ENCODE measurements at places on chromosomes 1 and 21.

DNA sequence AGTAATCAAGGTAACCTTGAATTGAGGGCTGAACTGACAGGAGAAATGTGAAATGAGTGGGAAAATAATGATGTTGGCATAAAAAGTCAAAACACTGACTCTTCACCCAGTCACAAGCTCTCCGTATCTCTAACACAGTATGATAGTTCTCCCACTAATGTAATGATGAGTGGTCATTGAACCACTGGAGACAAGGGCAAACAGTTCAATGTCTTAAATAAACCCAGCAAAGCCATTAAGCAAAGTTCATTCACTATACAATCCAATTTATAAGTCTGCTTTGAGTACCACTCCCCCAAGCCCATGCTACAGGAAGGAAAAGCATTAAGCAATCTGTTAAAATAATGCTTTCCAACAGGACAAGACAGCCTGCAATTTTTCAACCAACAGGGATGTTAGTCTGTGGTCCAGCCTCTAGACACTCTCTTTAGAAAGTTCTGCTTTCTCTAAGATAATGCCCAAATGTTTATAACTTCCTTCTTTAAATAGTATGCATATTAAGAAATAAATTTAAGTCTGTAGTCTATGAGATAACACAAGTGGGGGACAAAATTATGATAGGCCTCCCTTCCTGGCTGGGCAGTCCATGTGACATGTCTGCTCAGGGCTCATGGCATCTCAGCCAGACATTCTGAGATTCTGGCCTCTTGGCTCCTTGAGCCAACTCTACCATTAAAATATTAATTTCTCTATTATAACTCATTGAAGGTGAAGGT, 25.5 kb upstream of the DDAH1 start:
- DNase-seq: no peak

- no peak for DNase-seq
Observed at GRCh38 chr1:15618655-15619525, 1.6 kb downstream of the DDI2 start.

DNA sequence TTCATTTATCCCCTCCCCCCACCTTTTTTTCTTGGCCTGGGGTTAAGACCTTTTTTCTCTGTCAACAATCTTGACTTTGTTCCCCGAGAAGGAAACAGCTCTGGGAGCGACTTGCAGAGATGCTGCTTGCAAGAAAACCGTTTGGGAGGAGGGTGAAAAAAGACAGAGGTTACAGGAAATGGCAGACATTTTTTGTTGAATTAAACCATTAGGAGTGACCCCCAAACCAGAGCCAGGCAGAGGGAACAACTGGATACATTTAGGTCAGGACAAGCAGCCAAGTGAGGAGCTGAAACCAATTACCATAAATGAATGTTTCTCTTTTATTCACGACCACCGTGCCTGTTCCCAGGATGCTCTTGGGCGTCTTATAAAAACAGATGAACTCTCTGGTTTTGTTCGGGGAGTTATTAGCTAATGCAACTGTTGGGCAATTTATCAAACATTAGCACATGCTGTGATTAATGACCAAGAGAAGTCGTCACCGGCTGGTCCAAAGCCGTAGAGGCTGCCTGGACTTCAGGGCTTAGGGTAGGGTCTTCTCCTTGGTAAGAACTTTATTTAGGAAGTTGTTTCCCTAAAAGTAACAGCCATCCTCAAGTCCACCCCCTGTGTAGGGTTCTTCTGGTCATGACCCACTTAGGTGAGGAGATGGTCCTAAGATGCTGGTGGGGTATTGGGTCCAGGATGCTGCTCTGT, 141.0 kb downstream of the FOXD2 start:
- no peak for DNase-seq

- DNase-seq: no peak
Observed at GRCh38 chr21:45943630-45944540, 37.7 kb upstream of the COL6A1 start.

GRCh38 chr1:90400131-90400530, 317.0 kb downstream of the BARHL2 start:
- DNase-seq: no peak

GRCh38 chr1:38581396-38581795, 278.2 kb downstream of the RRAGC start:
- no peak for DNase-seq

DNA sequence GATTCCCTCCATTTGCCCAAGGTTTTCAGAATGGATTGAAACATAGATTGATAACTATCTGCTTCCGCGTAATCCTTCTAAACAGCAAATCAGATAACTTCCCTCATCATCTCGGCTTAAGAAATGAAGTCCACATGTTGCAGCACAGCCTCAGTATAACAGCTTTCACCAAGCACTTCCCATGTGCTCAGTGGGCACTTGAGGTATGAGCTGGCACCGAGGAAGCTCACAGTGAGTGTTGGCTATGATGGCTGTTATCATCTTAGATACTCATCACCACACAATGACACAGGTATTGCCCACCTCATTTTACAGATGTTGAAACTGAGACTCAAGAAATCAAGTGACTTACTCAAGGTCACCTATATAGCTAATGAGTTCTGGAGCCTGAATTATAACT, 43.2 kb downstream of the RCSD1 start:
- DNase-seq: no peak

DNA sequence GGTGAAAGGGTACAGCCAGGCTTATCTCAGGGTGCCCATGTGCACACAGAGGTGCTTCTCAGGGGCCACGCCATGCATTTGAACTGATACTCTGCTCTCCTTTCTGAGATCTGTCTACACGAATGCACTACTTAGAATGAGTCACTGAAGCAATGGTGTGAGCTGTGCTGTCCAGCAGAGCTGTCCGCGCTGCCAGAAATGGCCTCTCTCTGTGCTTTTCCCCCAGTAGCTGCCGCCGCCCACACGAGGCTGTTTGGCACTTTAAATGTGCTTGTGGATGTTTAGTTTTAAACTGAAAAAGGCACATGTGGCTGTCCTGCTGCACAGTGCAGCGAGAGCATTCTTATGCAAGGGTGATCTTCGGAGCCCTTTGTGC, 87.1 kb upstream of the COL6A1 start:
- no peak for DNase-seq

DNA sequence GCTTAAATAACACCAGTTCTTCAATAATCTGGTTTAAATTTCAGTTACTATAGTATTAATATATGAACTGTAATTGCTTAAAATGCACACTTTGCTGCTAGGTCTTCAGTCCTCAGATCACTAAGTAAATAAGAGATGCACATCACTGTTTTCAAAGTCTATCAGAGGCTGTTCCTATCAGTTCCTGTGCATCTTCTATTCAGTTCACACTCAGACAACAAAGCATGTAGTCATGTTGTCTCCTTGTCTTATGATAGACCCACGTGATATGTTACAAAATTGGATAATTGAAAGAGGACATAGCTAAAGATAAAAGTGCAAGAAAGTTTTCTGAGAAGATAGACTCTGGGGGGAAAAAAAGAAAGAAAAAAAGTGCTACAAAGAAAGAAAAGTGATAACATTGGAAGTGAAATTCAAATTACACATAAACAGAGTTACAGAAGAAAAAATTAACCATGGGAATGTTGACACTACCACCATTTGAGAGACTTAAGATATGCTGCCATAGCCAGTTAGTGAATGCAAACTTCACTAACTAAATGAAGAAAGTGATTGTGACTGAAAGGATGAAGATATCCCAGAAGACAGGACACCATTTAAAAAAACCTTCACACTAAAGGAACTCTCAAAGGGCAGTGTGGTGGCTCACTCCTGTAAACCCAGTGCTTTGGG, 33.9 kb upstream of the TSNAX start:
- no peak for DNase-seq

DNA sequence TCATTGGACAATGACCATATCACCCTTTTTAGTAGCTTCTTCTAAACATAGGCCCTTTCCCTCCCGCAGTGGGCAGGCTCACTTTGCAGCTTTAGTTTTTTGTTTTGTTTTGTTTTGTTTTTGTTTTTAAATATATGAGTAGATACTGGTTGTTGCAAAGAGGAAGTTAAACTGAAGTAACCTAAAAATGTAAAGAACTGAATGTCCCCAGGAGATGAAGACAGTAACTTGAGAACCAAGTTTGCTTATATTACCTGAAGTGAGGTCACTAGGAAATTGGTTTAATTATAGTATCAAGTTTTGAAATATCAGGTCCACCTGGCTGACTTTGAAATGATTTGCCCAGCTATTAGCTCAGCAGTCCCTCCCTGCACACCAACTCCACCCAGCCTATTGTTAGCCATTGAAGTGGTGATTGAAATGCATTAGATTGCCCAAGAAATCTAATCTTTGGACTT, 18.2 kb downstream of the SMAP2 start:
- no peak for DNase-seq

DNA sequence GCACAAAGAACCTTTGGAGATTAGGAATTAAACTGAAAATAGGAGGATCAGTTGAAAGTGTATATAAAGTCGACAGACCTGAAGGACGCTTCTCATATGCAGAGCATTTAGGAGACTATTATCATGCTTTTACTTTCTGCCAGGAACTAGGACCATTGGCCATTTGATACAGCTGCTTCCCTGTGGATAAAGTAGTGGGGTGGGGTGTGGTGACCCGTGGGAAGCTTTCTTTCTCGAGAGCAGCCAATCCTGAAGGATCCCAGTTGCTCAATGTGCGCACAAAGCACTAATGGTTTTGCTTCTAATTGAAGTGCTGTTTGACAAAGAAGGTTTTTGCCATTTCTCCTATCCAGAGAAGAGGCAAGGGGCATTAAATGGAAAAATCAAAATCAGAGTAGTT, 14.9 kb upstream of the CD55 start:
- DNase-seq: no peak

DNA sequence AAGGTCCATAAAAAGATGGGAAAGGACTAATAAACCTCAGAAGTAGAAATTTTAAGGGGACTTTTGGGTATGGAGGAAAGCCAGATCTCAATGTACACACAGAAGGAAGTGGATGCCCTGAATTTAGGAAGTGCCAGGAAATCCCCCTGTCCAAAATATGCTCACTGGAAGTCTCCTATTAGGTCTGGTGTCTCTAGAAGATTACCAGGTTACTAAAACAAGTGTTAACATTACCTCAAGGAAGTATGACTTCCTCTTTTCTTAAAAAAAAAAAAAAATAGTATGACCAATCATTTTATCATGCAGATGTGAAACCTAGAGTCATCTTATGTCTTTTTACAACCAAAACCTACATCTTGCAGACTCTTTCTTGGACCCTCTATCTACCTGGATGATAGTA, 30.7 kb downstream of the CD58 start:
- DNase-seq: no peak

GRCh38 chr1:94970783-94971182, 43.9 kb upstream of the CNN3 start:
- no peak for DNase-seq

GRCh38 chr1:28580722-28581530, 11.1 kb upstream of the RAB42 start:
- DNase-seq: peak; percentile 21

DNA sequence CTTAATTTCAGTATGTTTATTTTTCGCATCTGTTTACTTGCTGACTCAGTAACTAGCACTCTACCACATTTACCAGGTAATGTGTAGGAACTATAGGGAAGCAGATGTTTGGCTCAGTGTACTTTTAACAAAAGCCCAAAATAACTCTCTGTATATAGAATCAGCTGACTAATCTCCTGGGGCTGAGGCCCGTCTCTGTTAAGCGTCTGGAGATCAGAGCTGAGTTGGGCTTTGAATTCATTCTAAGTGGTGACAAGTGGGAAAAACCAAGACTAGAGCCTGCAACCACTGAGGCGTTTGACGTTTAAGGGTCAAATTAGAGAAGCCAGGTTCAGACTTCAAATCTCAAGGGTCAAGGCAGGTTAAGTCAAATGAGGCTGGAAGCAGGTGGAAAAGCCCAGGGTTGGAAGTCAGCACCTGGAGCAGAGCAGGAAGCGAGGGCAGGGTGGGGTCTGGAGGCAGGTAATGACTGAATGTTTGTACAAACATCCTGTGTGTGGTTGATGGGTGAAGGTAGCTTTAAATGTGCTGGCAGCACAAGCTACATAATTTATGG, 56.8 kb upstream of the LYST start:
- no peak for DNase-seq

GRCh38 chr1:235486321-235486720, 17.9 kb downstream of the B3GALNT2 start:
- DNase-seq: no peak

GRCh38 chr1:212610575-212610967, 2.0 kb downstream of the ATF3 start:
- no peak for DNase-seq

DNA sequence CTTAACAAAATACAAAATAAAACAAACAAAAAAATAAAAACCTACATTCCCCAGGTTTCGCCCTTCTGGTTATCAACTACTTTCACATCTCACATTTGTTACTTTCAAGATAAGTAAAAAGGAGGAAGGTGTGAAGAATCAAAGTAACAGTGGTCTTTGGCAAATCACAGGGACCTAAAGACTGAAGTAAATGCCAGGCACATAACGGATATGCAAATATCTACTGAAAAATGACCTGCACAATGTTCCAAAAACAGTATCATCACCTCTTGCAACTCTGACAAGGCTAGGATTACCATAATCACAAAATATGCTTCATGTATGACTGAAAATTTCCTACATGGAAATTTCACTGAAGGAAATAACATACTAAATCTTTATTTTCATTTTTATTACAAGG, 29.3 kb downstream of the COP1 start:
- DNase-seq: no peak

DNA sequence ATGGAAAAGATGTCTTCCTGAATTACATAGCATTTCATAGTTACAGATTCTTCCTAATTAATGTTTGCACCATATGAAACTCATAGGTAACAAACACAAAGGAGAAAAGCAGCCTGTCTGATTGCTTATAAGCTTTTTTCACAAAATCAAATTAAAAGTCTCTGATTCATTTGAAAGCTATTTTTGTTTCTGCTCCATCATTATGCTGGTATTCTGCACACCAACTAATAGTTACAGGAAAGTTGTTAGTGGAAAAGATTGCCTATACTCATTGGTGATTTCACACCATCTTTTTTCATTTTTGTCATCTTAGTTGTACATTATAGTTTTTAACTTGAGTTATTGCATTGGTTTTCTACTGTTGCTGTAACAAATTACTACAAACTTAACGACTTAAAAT, 70.0 kb downstream of the PRKAA2 start:
- no peak for DNase-seq

GRCh38 chr1:220226752-220227151, 45.5 kb downstream of the RAB3GAP2 start:
- DNase-seq: no peak

DNA sequence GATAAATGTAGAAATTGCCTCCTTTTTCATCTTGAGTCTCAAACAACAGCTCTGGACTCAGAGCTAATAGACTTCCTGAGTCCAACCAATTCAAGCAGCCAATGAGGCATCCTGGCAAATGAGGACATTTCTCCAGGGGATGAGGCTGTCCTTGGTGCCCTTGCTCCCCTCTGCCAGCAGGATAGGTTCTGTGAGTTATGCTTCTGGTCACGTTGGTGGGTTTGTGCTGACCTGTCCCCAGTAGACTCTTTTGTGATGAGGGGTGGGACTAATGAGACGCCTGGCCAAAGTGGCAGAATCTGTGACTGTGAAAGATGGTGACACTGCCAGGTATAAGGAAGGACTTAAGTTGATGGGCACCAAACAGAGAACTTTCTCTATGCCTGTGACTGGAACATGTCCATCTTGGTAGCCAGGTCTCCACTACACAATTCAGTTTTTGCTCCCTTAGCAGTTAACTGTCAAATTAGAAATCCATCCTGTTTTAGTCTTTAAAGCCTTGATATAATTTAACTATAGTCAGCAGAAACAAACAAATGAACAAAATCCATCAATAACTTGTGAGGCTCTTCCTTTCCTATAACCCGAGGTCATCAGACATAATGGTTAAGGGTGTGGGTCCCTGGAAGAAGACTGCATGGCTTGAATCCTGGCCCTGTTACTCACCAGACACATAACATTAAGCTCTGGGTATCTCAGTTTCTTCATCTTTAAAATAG, 35.7 kb upstream of the THEM4 start:
- DNase-seq: no peak

GRCh38 chr1:53246261-53247134, 8.2 kb upstream of the MAGOH start:
- DNase-seq: no peak

Data from stimulated activated CD8-positive, alpha-beta memory T cell treated with anti-CD3 and anti-CD28 coated beads, Interleukin-4, amount 100 ng/mL, for 1 hour (primary cell).